Lower leg skin (tissue), 4 donors: ENCODE measurements at places on chromosomes 5 and 9.

- DNase-seq = no peak
These were observed 2.1 kb downstream of the CCDC192 start for GRCh38 chr5:127705120-127705892.

- DNase-seq = peak; percentile 82
These were observed 45.7 kb upstream of the ORM1 start for GRCh38 chr9:114276908-114277821.

DNA sequence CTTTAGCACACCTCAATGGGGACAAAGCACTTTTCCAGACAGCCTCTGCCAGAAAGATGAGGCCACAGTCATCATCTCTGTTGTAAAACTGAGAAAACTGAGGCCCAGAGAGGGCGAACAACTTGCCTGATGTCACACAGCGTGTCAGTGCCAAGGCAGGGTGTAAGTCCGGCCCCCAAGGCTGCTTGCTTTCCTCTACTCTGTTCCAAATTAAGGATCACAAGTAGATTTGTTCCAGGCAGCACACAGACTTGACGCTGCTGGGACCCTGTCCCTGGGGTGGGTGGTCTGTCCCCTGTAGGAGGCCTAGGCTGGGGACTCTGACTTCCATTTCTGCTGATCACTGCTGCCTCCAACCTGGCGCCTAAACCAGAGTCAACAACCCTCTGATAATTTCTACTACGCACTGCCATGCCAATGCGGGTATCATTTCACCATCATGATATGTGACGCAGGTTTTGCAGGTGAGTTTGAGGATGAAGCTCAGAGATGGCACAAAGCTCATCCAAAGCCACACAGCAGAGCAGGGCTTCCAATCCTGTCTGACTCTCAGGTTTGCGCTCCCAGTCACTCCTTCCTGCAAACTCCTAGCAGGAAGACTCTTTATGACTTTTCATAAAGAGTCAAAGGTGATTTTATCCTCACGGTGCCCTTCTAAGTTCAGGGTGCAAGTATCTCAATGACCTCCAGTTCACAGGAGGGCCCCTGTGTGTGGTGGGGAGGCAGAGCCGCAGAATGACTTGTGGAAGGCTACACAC lies 13.5 kb upstream of the RALGDS start:
- DNase-seq = no peak

DNA sequence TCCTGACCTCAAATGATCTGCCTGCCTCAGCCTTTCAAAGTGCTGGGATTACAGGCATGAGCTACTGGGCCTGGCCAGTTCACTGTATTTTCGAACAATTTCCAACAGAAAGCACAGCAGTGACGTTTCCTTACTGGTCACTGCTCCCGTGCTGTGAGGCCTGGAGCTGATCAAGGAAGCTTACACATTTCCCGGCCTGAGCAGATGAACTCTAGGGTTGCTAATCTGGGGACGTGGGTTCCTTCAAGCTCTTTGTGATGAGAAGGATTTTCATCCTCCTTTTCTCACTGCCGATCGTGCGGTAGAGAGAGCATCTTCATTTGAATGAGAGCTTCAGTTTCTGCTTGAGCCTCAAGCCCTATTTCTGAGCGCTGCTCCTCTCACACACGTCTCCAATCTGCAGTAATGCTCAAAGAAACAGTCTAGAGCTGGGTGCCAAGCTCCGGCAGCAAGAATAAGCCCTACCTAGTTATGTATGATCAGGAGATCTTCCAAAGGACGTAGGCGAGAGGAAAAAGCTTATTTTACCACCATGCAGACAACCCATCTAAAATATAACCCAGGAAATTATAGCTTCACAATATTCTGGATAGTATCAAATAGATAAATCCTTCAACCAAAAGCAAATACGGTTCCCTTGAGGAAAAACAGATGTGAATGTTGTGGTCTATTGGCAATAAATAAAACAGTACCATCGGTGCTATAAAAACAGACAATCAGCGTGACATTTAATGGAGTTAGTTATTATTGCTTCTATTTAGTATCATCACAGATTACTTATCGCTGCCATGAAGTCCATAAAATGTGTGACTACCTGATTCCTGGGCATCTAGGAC lies 7.3 kb upstream of the SPATA24 start:
- DNase-seq = peak; percentile 80
